ENCODE measurements at places on chromosomes 5 and 9.

DNA sequence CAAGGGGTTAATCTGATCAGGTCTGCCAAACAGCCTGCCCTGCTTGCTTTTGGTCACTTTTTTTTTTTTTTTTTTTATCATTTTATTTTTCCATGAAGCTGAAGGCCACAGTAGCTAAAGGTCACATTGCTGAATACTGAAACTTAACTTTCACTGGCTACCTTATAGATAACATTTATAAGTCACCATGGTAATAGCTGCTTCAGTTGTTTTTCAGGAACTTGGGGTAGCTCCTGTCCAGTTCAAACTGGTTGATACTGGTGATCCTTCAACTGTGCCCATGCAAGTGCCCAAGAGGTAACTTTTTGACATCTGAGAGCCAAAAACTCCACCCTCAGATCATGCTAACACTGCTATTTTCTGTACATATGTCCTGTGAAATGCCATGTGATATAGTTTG is 68.3 kb upstream of the RGS7BP start:
- no peak for DNase-seq

GRCh38 chr9:31573561-31573960 is 810.9 kb upstream of the ACO1 start:
- no peak for DNase-seq

GRCh38 chr9:32776201-32776600 is 7.1 kb upstream of the TMEM215 start:
- no peak for DNase-seq

- DNase-seq, result no peak
These were observed 26.9 kb downstream of the RASEF start for GRCh38 chr9:83036043-83036442.
